ENCODE measurements at places on chromosomes 6 and 20.

- peak; percentile 9 for DNase-seq
Observed at GRCh38 chr6:84193114-84193708, 34.2 kb downstream of the CEP162 start.

DNA sequence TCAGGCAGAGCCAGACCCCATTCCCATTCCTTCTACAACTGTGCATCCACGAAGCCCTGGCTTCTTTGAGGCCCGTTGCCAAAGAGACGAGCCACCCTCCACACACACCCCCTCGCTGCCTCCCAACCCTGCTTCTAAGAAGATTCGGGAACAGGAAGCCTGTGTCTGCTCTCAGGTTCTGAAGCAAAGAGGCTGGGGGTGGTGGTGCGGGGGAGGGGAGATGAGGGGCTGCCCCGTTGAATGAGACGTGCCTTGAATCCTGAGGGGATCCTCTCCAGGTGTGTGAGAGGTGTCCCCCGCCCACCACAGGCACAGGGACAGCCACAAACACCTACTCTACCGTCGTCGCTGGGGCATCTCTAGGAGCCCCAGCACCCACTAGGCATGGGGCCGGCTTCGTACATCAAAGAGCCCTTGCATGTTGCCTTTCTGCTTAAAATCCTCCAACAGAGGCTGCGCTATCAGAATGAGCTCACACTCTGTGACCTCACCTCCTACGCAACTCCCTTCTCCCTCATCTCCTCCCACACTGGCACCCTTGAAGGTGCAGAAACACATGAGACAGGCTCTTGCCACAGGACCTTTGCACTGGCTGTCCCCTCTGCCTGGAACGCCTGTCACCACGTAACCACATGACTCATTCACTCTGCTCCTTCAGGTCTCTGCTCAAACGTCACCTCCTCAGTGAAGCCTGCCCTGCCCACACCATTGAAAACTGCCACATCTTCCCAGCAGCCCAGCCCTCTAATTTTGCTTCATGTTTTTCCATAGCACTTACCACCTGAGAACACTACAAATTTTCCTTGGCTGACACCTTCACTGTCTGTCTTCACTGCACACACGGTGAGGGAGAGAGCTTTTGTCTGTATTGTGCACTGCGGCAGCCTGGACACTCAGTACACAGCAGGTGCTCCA lies 58.5 kb downstream of the PREX1 start:
- no peak for DNase-seq

- peak; percentile 34 for DNase-seq
Observed at GRCh38 chr6:165049362-165049761, 260.0 kb downstream of the C6orf118 start.

DNA sequence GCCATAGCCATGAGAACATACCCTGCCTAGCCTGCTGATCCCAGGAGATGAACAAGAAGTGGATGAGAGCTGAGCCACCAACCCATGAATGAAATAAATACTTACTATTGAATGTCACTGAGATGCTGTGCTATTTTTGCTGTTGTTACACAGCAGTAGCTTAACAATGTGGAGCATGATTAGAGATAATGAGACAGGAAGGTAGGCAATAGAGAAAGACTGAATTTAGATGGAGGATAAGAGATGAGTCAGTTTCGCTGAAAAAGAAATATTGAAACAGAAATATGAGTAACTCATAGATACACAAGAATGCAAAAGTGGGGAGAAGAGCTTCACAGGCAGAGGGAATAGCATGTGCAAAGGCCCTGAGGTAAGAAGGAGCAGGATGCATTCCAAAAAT lies 94.9 kb upstream of the TOP1 start:
- no peak for DNase-seq

DNA sequence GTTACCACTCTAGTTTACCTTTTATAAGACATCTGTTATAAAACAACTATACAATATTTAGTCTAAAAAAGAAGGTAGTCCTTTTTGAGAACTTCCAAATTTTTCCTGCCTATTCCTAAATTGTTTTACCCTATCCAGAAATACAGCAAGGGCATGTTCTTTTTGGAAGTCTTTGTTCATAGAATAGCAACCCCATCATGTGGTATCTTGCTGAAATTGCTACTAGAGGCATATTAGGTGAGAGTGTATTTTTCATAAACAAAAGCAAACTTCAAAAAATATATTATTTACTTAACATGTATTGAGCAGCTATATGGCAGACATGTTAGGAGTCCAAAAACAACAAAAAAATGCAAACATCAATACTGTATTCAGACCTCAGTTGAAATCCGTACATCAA lies 371.8 kb upstream of the NRSN1 start:
- no peak for DNase-seq

- DNase-seq = no peak
Observed at GRCh38 chr20:10509376-10509775, 74.3 kb downstream of the SLX4IP start.

GRCh38 chr6:53038141-53038540 lies 27.1 kb upstream of the FBXO9 start:
- no peak for DNase-seq
